ENCODE measurements at places on chromosomes 6 and 20.

- no peak for DNase-seq
Observed at GRCh38 chr20:51542033-51542570, 417 bp downstream of the NFATC2 start.

GRCh38 chr6:36285187-36285671 is 15.4 kb downstream of the PNPLA1 start:
- DNase-seq, result no peak

- peak; percentile 49 for DNase-seq
Observed at GRCh38 chr6:80535914-80536565, 429.6 kb downstream of the BCKDHB start.

- DNase-seq, result no peak
Observed at GRCh38 chr20:58116505-58116904, 111.9 kb downstream of the ANKRD60 start.

- no peak for DNase-seq
Observed at GRCh38 chr20:58714923-58715351, 22.3 kb downstream of the NPEPL1 start.

DNA sequence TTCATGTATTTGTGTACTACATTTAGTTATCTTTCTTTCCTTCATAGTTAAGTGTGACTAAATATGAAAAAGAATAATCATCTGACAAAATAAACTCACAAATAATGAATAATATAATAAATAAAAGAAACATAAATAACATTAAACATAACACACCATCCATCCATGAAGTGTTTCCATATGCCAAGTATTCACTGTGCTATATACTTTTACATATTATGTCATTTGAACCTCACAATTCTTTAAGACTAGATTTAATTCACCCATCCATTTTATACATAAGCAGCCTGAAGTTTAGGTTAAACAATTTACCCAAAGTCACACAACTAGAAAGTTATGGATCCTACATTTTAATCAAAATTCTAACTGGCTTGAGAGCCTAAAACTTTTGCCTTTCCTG is 549.4 kb upstream of the HS3ST5 start:
- no peak for DNase-seq

- no peak for DNase-seq
Observed at GRCh38 chr20:32562495-32562911, 22.6 kb downstream of the NOL4L start.

DNA sequence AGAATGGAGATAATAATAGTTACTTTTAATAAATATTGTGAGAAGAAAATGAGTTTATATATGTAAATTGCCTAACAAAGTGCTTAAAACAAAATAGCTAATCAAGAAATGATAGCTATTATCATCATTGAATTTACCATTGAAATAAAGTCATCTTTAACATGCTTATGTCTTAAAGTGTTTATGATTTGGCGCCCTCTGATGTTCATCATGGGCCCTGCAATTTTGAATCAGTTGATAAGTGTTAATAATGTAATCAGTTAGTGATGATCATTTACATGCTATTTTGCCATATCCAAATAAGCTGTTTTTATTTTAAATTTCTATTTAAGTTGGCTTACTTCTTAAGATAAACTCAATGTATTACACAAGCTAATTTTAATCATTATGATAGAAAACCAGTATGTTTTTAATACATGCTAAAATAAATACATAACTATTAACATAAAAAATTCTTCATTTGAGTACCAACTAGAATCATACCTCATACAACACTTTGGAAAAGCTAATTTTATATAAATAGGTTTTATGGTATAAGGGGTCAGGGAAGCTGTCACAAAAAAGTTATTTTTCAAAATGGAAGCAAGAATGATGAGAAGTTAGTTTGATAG is 39.2 kb upstream of the TPD52L1 start:
- peak; percentile 64 for DNase-seq

GRCh38 chr20:16284385-16285100 is 288.7 kb downstream of the KIF16B start:
- DNase-seq, result no peak

DNA sequence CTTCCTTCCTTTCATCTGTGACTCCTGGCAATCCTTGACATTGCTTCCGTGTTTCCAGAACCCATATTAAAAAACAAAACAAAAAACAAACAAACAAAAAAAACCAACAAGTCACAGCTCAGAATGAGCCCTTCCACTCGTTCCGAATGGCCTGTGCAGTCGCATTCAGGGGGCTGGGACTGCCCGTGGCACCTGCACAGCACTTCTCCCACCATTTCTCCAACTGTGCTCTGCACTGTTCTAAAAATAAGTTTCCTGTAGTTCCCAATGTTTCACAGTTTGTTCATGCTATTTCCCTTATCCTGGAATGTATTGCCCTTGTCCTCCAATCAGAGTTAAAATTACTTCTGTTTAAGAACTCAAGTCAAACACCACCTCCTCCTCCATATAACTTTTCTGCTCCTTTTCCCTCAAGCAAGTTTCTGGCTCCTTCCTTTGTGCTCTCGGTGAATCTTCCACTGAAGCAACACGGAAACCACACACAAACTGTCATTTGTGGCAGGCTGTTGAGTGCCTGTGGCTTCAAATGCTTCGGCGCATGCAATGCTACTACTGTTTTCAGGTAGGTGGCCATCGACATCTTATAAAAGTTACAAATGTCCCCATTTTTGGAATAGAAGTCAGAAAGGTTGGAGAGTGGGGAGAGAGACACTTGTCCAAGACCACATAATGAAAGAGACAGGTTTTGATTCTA is 57.7 kb downstream of the PDE10A start:
- DNase-seq, result no peak

- peak; percentile 31 for DNase-seq
Observed at GRCh38 chr6:111764238-111765175, 108.7 kb downstream of the FYN start.

DNA sequence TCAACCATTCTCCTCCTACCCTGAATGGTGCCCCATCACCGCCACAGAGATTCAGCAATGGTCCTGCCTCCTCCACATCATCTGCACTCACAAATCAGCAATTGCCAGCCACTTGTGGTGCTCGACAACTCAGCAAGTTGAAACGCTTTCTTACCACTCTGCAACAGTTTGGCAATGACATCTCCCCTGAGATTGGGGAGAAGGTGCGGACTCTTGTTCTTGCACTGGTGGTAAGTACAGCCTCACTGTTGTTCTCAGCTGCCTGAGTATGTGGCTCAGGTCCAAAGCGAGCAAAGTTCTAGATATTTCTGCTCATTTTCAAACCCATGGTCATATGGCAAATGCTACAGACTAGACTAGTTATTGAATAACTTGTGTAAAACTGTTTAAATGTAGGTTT is 51.0 kb upstream of the C20orf144 start:
- DNase-seq, result no peak

- no peak for DNase-seq
Observed at GRCh38 chr6:150641398-150642139, 41.9 kb downstream of the PLEKHG1 start.

DNA sequence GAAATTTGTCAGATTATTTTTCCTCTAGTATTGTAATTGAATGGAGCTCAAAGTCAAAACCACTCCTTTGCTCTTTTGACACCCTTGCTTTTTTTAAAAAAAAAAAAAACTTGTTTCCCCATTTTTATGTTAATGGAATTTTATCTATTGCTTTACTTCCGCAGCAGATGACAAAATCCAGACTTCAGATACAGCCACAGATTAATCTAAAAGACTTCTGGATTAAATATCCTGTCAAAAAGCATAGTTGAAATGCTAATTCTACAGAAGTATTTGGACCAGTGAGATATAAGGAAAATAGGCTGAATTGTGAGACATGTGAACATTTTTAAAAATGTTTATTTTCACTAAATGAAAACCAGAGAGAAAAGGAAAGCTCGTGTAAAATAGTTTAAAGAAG is 341.4 kb downstream of the BMP2 start:
- no peak for DNase-seq

GRCh38 chr6:31877125-31877650 is 1.6 kb downstream of the SLC44A4 start:
- no peak for DNase-seq

- DNase-seq, result no peak
Observed at GRCh38 chr6:52283111-52283510, 1.4 kb downstream of the MCM3 start.

DNA sequence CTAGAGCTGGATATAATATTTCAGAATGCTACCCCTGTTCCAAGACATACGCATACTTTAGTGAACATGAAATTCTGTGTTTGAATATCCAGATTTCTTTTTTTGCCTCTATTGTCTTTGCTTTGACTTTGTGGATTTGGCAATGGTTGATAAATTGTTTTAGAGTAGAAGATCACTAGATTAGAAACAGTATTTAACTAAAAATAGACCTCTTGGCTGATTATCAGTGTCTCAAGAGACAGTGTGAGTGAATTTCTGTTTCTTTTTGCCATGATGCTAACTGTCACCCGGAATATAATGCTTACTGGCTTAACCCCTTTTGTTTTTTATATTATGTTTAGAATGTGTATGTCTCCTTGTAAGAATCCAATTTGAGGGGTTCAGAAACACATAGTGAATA is 102.5 kb downstream of the PLCB1 start:
- DNase-seq, result no peak

DNA sequence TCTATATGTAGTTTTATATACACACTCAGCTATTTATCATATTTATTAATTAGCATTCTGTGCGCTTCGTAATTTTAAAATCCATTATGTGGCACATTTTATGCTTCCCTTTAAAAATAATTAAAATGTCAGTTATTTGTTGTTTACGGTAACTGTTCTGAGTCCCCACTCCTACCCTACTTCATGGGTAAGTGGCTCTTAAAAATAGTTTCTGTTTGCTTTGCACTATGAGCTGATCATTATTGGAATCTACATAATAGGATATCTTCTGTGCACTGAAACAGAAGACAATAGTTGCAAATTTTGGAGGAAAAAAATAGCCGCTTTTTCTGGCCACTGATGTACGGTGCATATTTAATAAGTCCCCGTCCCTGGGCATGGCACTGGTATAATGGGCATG is 25.2 kb downstream of the LCA5 start:
- no peak for DNase-seq

GRCh38 chr6:118061666-118062065 is 154.6 kb downstream of the SLC35F1 start:
- DNase-seq, result no peak

GRCh38 chr20:14223806-14224205 is 113.6 kb downstream of the FLRT3 start:
- no peak for DNase-seq

DNA sequence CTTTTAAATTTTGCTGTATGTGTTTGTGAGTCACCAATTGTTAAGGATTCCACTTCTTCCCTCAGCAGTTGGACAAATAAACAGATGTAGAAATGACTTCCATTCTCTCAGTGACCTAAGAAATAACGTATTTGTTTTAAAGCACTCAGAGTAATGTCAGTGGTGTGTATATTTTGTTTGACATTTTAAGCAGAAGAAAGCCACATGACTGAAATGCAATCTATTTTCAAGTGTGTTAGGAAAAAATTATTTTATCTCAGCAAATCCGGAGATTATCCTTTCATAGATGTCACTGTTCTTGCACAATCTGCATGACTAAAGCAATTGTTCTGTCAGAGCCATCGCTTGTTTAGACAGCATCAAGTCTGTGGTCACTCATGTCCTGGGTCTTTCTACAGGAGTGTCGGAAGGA is 77.1 kb downstream of the JAG1 start:
- DNase-seq, result peak; percentile 61

GRCh38 chr6:21969192-21969591 is 327.6 kb downstream of the PRL start:
- no peak for DNase-seq

DNA sequence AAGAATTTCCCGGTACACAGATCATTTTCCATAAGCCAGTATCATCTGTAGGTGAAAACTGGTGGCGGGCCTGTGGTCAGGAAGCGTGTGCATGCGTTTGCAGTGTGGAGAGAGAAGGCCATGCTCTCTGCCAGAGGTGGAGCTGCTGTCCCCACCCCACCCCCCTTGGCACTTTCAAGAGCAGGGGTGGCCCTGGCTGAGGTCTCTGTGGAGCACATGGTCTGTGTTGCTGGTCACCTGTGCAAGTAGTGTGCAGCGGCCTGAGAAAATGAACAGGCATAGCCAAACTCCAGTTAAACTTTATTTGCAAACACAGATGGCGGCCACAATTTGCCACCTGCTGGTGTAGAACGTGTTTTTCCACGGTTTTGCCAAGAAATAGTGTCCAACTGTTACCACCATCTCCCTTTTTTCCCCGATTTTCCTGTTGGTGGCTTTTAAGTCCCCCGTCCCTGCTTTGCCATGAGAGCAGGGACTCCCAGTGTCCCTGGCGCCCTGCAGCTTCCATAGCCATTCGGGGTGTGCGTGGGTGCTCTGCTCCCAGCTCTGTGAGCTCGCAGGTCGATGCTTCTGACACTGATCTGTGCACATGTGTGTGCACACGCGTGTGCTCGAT is 2.5 kb downstream of the ADRM1 start:
- no peak for DNase-seq

GRCh38 chr20:4736875-4737274 is 15.2 kb downstream of the PRND start:
- no peak for DNase-seq

GRCh38 chr6:147858421-147858820 is 349.9 kb downstream of the SAMD5 start:
- DNase-seq, result no peak

DNA sequence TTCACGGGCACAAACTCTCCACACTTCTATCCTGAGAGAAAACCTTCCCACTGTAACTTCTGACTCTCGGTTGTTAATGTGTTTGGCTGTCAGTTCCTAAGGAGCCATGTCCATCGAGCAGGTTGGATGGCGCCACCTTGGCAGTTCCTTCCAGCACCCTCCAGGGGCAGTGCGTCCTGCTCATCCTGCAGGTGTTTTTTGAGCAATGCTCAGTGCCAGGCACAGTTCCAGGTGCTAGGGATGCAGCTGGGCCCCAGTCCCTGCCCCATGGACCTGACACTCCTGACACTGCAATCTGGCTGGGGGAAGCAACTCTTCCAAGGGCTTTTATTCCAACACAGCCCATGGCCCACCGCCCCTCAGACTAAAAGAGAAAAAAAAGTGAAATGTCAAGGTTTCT is 376.4 kb downstream of the PREX1 start:
- no peak for DNase-seq

GRCh38 chr6:36897609-36898008 is 11.9 kb downstream of the C6orf89 start:
- DNase-seq, result no peak

- no peak for DNase-seq
Observed at GRCh38 chr6:2884804-2885203, 18.3 kb downstream of the SERPINB9 start.

- no peak for DNase-seq
Observed at GRCh38 chr20:3909952-3910366, 20.8 kb downstream of the PANK2 start.

GRCh38 chr6:140271759-140272377 is 897.4 kb upstream of the CITED2 start:
- no peak for DNase-seq

DNA sequence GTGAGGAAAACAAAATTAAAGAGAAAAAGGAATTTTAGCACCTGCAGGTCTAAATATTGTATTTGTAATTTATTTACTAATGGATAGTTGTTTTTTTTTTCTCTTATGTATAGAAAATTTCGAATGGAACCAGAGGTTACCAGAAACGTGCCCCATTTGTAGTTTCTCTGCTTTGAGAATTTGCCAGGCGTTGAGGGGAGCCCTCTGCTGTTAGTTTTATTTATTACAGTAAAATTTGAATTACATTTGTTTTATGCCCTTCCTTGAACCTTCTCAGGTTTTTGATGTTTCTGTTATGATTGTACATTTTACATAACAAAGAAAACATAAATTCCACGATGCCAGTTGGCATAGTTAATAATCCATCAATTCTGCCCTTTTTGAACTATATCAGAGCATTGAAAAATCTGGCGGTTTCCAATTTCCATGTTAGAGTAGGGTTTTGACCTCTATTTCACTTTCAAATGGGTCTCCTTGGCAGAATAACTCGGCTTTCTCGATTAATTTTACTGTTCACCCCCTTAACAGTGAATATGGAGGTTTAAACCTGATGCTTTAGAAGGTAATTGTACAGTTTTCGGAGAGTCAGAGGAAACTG is 35.1 kb upstream of the RFPL4B start:
- peak; percentile 41 for DNase-seq

Data from fibroblast of skin of right biceps (primary cell).